ENCODE measurements at places on chromosomes 5 and 9.

DNA sequence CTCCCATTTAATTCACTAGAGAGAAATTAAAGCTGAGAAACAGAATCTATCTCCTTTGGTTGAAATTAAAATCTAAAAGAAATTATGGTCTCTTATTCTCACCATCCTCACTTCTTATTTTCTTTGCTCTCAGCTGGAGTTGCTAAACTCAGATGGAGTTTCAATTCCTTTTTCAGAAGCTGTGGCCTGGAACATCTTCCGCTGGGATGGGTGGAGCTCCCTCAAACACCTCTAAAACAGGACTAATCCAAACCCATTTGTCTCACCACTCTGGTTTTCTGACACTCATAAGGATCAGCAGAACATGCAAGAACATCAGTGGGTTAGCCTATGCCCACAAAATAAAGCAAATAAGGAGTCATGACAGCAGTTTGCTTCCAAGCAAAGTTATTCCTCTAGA is 39.6 kb upstream of the CEP78 start:
- no peak for DNase-seq

DNA sequence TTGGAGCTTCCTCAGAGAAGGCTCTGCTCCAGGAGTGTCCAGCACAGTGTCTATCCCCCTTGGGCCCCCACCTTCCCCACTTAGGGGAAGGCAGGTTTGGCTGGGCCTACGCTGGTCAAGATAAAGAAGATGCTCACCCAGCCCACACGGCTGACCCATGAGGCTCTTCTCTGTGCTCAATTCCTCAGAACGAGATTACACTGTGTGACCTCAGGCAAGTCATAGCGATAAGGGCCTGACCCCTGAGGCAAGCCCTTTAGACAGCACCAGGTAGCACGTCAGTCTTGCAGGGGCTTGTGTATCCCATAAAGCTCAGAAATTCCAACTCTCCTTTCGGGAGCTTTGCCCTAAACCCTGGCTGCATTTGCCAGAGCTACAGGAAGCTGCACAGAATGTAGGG is 32.6 kb downstream of the CORO2A start:
- DNase-seq: no peak

DNA sequence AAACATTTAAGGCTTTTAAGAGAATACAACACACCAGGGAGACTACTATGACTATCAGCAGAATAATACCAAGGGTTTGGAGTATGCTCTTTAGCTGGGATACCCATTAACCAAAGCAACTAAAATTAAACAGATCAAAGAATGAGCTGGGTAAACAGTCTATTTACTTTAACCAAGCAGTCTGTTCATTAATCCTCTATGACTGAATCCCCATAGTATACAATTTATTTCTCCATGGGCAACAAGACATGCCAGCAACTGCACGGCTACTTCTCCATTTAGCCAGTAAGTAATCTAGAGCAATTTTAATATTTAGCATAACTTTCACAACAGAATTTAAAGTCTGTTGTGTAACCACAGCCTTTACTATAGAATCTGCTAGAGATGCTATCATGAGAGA is 77.6 kb downstream of the CDO1 start:
- DNase-seq: no peak

- no peak for DNase-seq
These were observed 65.9 kb downstream of the ZSWIM6 start for GRCh38 chr5:61397937-61398336.

DNA sequence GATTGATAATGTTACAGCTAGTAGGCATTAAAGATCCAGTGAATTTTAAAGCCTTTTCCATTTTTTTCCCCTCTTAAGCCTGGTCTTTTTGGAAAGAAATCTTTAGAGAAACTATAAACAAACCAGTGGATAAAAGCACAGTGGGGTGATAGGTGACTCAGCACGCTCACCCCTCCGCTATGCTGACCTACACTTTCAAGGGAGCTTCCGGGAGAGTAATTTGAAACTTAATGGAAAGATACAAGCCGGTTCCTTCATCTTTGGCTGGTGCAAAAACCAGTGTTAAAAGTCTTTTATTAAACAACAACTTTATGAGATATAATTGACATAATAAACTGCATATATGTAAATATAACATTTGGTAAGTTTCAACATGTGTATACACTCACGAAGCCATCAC is 27.0 kb upstream of the ALDOB start:
- DNase-seq: no peak

DNA sequence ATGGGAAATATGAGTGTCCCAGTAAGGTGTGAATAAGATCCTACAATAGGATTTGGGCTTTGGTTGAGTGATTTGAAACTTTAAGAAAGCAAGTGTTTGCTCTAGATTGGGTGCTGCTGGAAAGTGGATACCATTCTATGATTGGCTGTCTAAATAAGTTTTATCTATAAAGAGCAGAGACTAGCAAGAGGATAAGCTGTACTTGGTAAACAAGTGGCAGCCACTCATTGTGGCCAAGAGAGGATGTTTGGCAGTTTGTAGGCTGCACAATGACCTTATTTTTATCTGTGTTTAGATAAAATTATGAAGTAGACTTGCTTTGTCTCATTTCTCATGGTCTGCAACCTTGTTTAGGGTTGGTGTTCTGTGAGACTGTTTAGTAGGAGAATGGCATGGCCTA is 341.6 kb upstream of the PIK3R1 start:
- no peak for DNase-seq

DNA sequence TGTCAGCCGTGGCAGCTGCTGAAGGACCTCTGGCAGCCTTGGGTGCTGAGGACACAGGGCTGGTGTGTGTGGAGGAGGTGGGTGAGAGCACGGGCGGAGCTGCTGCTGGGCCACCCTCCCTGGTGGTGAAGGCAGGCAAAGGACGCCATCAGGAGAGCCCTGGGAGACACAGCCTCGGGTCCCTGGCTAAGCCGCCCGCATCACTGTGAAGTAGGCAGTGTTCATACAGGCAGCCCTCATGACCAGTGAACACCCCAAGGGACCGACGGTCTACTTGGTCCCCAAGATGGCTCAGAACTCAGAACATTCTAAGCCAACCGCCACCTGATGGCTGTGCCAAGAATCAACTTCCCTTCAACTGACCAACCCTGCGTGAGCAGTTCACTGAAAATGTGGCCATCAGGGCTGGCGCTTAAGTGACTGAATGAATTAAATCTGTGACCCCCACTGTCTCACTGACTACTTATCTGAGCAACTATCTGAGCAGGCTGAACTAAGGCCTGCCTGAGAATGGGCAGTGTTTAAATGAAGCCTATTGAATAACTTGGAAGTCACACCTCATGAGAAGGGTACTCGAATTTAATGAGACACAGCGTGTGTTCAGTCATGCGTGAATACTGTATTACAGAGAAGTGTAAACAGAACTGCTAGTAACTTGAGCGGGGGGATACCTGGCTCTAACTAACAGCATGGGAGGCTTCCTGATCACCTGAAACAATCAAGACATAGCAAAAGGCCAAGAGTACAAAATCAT is 54.7 kb upstream of the SIMC1 start:
- DNase-seq: no peak

DNA sequence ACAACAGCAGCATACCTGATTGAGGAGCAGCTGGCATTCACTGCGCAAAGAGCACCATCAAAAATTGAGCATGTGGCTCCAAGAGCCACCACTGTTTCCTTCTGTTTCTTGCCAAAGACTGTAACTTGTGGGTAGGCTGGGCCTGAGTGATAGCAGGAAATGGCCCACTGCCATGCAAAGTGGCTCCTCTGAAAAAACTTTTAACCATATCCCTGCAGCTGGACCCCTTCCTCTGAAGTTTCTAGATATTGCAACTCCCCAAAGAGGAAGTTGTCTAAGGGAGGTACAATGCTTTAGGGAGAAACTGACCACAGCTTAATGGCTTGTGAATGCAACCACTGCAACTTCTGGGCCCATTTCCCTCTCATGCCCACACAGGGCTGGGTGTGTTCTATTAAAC is 355.4 kb upstream of the PDE4D start:
- DNase-seq: no peak

- no peak for DNase-seq
These were observed 11.3 kb upstream of the RCL1 start for GRCh38 chr9:4781408-4781807.

GRCh38 chr9:135105938-135106491 is 18.5 kb downstream of the OLFM1 start:
- no peak for DNase-seq

GRCh38 chr9:109258481-109259302 is 62.2 kb downstream of the EPB41L4B start:
- no peak for DNase-seq
